Astrocyte (in vitro differentiated cells and primary cell): ENCODE measurements at places on chromosomes 12 and 14. TPM values are rescaled to one million over a fixed set of nuclear protein-coding genes. Genes with fewer than 3 reads are reported as not detected.

DNA sequence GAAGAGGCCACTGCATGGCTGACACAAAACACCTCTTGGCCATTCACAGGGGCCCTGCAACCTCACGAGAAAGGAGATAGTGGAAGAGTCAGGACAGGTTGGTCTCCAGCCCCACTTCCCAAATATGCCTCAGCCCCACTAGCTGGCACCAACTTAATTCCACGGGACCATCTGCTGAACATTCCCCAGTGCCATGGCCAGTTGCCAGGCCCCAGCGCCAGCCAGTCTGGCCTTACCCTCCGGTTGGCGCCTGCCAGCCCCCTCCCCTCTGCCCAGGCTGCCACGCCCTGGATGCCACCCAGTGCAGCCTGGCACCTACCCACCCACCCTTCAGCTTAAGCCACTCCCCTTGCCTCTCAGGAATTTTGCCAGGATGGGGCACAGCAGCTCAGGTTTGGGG is 21.2 kb upstream of the HSPB8 start:
- no peak for DNase-seq

DNA sequence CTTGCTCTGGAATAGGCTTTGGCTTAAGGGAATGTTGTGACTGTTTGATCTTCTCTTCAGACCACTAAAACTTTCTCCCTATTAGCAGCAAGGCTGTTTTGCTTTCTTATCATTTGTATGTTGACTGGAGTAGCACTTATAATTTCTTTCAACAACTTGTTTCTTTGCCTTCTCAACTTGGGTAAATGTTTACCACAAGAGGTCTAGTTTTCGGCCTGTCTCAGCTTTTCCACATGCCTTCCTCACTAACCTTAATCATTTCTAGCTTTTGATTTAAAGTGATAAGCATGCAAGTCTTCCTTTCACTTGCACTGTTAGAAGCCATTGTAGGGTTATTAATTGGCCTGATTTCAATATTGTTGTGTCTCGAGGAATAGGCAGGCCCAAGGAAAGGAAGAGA is 126.7 kb upstream of the AEBP2 start:
- no peak for DNase-seq

GRCh38 chr12:29544428-29545101 is 47.1 kb upstream of the OVCH1 start:
- no peak for DNase-seq

The FAM90A1 gene
- not detected in 2 replicates for total RNA-seq

The KCNH5 gene
- 0.48 and 2.4 TPM in 2 replicates for total RNA-seq

GRCh38 chr12:87140262-87140661 is 884.1 kb upstream of the MGAT4C start:
- peak; percentile 62 for DNase-seq

The PLEKHA5 gene
- total RNA-seq, result 35.5 and 38.9 TPM in 2 replicates

DNA sequence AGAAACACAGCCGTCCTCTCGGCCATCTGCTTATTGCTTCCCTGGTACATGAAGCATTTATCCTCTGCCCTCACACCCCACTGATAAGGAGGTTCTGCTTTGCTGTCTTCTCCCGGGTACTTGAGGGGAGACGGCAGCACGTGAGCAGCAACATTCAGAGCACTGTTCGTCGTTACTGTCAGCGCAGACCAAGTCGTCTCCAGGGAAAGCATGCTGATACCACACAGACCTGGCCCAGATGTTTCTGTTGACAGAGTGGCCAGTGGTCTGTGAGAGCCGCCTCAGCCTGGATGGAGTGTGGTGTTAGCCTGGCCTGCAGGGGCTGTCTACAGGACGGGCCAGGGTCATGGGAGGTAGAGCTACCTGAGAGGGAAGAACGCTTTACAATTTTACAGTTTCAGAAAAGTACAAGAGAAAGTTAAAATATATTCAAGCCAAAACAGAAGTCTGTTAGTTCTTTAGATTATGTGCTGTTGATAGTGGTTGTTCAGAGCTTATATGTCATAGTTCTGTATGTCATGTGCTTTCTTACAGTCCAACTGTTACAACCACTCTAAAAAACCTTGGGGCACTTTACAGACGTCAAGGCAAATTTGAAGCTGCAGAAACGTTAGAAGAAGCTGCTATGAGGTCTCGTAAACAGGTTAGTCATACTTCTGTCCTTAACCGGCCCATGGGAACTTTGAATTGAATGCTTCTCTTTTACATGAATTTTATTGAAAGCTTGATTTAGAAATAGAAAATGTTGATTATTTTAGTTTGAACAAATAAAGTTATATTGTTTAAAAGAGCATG is 38.2 kb downstream of the XRCC3 start:
- no peak for DNase-seq
